ENCODE measurements at places on chromosomes 7 and 10.

DNA sequence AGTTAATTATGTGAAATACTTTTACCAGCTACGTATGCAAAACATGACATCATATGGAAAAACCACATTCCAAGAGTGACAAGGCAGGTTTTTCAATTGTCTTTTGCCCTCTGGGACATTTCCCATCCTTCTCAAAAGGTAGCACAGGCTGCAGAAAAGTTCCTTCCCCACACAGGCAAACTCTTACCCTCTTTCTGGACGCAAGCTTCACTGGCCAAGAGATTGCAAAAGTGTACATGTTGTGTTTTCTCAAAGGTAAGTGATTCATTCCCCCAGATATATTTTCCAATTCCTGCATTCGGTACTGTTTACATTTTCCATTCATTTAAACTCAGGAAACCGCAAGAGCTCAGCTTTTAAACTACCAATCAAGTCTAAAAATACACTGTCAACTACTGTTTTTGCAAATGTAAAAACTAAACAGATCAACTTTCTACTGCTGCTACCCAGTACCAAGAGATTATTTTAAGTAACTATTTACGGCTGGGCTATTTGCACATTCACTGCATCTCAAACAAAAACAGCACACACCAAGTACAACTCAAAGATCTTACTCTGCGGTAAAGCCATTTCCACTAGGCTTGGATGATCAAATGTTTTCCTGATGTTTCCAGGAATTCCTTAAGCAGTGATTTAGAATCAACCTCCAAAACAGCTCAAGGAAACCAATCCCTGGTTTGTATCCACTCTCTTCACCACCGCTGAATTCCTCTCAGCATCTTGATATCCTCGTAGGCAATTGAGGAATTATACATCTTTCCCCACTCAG lies 233.6 kb upstream of the CCDC6 start:
- DNase-seq: no peak

DNA sequence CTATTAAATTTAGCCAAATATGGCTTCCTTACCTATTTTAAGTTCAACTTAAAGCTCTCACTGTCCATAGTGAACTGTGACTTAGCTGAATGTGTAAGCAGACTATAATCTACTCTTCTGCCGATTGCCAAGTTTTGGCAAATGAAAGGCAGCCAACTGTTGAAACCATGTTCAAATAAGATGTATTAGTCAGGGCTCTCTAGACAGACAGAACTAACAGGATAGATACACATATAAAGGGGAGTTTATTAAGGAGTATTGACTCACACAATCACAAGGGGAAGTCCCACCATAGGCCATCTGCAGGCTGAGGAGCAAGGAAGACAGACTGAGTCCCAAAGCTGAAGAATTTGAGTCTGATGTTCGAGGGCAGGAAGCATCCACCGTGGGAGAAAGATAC lies 837.7 kb upstream of the AUTS2 start:
- no peak for DNase-seq

- no peak for DNase-seq
These were observed 301.0 kb downstream of the CCDC3 start for GRCh38 chr10:12700557-12700874.

DNA sequence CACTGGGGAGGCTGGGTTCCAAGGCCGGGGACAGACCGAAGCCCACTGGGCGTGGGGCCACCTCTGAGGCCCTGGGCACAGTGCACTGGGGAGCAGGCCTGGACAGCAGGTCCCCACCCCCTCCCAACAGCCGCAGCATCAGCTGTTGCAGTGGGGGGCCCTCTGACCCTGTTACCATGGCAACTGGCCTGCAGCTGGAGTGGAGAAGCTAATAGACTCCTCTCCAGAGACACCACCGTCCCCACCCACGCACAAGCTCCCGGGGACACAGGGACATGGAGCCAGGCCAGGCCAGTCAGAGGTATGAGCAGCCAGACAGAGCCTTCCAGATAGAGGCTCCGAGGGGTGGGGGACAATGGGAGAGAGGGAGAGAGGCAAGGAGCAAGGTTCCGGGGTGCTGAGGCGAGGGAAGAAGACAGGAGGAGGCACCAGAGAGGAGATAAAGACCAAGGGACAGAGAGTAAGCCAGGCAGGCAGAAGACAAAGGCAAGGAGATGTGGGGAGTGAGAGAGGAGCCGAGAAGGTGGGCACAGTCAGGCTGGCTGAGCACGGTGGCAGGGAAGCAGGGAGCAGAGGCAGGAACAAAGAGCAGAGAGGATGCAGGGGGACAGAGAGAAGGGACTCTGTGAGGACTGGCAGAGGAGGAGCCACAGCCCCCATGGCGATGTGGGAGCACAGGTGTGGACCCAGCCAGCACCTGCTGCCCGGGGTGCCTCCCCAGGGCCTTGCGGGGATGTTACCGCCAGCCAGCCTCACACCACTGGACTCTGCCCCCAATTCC lies 6.7 kb downstream of the KCNH2 start:
- no peak for DNase-seq

DNA sequence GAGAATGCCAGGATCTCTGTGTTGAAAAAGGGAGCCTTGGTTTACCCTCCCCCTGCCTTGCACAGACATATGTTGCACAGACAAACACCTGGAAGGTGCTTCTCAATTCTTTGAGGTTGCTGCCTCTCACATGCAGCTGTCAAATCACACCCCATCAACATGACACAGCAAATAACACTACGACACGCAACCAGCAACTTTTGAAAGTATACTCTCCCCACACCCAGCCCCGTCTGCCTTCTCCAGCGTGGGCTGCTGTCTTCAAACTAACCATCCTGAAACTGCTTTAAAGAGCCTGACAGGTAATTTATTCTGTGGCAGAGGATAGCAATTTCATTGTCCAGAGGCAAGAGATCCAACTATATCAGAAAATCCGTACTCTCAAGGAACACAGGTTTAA lies 136.1 kb downstream of the PLXNA4 start:
- DNase-seq: no peak

DNA sequence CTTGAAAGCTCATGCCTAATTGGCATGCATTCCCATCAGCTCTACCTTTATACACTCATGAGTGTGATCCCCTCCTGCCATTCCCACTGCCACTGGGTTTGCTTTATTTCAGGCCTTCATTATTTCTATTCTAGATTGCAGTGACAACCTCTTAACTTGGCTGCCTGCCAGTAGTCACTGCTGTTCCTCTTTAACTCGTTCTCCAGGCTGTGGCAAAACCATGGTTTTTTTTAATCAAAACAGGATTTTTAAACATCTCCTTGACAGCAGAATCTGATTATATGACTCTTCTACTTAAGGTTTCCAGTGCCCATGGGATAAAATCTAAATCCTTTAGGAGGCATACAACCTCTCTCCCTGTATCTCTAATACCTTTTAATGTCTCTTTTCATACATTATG lies 223.7 kb upstream of the PCDH15 start:
- DNase-seq: no peak

DNA sequence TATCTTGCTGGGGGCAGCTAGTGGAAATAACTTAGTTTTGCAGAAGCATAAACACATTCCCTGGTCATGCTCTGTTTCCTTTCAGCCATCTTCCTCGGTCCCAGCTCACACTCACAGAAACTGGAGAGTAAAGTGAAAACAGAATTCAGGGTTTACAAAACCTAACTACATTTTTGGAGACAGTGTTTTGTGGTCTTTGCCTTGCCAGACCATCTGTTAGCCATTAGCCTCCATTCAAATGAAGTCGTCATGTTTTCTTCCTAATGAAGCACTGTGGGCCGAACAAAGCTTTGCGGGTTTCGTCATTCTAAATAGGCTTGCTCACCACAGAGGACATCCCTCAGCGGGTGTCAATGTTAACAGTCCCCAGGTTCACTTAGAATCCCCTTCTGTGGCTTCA lies 214.6 kb upstream of the TMEM72 start:
- no peak for DNase-seq

DNA sequence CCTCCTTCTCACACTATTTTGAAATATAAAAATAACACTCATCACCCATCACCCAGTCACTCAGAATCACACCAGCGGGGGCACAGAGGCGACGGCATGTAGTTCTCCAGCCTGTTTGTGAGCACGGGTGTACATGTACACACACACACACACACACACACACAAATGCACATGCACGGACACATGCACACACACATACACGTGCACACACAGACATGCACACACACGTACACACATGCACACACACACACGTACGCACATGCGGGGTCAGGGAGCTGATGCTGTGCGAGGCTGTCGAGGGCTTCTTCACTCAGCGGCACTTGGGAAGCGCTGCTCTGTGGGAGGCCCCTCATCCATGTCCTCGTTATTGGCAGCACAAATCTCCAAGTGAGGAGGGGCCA lies 178.8 kb downstream of the ELFN1 start:
- no peak for DNase-seq

- DNase-seq: no peak
These were observed 70.9 kb upstream of the LOXL4 start for GRCh38 chr10:98338896-98339295.

DNA sequence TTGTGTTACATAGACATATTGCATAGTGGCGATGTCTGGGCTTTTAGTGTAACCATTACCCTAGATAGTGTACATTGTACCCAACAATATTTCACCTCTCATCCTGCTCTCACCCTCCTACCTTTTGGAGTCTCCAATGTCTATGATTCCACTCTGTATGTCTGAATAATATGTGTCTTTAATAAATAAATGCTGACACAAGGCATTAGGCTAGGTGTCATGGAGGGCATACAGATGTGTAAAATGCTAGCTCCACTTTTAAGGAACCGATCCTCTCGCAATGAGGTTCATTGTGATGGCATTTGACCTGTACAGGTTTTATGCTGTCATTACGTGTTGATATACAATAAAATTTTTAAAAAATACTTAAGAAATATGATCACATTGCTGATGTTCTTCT lies 74.3 kb downstream of the NEBL start:
- DNase-seq: no peak

DNA sequence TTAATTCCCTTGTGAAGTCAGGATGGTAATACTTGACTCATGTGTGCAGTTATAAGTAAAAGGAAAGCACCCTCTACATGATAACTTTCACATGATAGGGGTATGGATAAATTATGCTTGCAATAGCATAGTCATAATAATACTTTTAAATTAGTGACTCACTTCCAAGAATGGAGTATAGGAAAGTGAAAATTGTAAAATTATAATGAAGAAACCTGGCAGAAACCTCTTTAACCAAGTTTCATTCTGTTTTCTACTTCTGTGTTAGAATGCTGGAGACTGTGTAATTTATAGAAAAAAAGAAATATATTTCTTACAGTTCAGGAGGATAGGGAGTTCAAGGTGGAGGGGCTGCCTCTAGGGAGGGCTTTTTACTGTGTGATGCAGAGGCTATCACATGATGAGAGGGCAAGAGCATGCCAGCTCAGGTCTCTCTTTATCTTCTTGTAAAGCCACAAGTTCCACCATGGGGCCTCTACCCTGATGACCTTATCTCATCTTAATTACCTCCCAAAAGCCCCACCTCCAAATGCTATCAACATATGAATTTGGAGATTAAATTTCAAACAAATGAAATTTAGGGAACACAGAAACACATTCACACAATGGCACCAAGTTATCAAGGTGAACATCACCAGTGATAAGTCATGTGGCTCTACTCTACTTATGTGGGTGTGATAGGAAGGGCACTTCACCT lies 43.2 kb downstream of the HDAC9 start:
- no peak for DNase-seq

DNA sequence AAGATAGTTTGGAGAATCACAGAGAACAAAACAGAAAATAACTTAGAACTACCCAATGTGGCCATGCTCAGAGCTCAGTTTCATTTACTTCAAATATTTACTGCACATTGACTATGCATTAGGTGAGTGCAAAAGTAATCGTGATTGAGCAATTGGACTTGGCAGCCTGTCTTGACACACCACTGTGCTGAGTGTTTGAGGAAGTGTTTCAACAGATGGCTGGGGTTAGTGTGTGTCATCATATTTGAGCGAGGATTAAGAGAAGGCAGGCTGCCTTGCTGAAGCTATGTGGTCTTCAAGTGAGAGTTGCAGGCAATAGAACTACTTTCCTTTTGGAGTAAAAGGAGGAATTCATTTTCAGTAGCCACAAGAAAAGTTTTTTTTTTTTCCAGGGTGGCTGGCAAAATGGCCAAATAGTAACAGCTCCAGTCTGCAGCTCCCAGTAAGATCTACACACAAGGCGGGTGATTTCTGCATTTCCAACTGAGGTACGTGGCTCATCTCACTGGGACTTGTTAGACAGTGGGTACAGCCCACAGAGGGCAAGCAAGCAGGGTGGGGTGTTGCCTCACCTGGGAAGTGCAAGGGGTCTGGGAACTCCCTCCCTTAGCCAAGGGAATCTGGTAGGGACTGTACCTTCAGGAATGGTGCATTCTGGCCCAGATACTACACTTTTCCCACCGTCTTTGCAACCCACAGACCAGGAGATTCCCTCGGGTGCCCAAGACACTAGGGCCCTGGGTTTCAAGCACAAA lies 37.6 kb downstream of the AKR1C4 start:
- no peak for DNase-seq

GRCh38 chr10:17220652-17221100 lies 7.4 kb upstream of the VIM start:
- no peak for DNase-seq

DNA sequence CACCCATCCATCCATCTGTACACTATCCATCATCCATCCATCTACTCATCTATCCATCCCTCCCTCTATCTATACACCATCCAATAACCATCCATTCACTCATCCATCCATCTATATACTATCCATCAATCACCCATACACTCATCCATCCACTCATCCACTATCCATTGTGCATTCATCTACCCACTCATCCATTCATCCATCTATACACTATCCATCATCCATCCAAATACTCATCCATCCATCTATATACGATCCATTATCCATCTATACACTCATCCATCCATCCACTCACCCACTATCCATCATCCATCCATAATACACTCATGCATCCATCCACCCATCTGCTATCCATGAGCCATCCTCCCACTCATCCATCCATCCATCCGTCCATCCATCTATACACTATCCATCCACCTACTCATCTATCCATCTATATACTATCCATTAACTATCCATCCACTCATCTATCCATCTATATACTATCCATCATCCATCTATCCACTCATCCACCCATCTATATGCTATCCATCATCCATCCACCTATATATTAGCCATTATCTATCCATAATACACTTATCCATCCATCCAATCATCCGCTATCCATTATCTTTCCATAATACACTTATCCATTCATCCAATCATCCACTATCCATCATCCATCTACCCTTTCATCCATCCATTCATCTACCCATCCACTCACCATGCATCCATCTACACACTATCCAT lies 485.3 kb downstream of the DNAJB6 start:
- no peak for DNase-seq

DNA sequence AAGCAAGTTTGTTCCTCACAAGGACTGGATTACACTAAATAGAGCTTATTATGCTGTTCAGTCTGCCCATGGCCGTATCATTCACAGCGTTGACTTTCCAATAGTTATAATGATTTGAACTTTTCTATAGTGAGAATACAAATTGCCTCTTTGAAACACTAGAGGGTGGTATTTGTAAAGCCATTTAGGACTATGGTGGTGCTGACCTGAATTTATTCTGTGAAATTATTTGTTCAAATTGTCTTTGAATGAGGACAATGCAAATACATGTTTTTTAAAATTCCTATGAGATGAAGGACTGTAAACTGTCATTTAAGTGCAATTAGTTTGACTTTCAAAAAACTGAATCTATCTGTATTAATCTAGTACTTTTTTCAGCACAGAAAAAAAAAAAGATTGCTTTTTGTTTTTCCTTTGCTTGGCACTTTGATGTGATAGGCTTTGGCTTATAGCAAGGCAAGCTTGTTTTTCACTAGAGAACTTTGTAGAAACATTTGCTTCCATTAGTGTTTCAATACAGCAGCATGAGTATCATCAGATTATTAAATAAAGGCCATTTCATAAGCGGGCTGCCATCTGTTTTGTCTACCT lies 122.7 kb upstream of the TMEM229A start:
- DNase-seq: no peak

GRCh38 chr10:17425584-17426262 lies 28.7 kb downstream of the ST8SIA6 start:
- DNase-seq: no peak
